ENCODE measurements at places on chromosomes 6 and 20.

GRCh38 chr6:158645064-158646022 lies 800 bp upstream of the DYNLT1 start:
- no peak for DNase-seq

DNA sequence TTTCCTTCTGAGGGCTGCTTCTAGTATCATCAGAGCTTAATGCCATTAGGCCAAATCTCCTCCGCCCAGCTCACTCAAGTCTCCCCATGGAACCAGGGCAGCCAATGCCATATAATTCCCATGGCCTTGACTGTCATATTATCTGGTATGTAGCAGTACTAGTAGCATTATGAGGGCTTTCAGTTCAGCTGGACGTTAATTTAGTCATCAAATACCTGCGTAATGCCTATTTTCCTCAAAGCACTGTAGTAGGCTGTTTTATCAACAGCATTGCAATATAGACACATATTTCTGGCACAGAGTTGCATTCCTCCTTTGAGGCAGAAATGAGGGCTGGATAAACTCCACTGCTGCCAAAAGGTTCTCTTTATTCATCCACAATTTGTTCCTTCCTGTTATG lies 1.7 kb downstream of the KCTD20 start:
- DNase-seq = no peak

DNA sequence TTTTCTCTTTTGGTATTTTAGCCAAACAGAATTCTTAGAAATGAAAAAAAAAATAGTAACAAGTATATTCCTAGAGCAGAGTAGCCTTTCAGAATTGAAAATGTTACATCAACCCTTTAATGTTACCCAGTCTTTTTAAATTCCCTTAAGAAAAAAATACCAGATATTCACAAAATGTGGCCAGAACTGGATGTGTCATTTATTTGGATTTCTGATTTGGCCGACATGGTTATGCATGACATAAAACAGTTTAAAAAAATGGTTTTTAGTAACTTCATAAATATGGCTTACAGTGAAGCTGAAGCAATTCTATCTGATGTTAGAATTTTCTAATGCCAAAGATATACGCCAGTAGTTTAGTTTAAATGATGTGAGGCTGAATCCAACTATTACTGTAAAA lies 112.0 kb downstream of the ATXN1 start:
- no peak for DNase-seq

DNA sequence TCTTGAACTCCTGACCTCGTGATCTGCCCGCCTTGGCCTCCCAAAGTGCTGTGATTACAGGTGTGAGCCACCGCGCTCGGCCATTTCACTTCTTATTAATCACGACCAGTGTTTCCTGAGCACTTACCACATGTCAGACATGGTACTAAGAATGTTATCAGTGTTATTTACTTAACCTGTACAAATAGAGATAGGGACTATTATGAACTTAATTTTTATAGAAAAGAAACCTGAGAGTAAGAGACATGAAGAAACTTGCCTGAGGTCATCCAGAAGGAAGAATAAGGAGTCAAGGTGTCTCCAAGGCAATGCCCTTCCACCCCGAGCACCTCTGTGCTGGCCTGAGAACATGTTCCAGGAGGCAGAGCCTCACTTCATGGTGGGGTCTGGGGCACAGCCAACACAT lies 29.3 kb upstream of the EZR start:
- DNase-seq = no peak

GRCh38 chr6:5034328-5034727 lies 30.5 kb upstream of the RPP40 start:
- DNase-seq = no peak

DNA sequence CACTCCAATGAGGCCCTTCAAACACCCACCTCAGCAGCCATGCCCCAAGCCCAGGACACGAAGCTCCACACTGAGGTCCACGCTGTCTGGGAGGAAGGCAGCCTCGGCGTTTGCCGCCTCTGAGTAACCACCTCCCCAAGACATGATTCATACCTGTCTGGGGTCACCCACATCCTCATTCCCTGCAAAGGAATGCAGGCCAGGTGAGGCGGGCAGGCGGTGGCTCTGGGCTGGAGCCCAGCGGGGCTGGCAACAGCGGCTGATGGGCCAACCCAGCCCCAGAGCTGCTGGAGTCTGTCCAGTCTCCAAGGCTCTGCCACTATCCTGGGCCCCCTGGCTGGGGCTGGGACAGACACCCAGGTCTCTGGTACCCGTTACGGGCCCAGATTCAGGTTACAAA lies 14.8 kb downstream of the PMEPA1 start:
- DNase-seq = no peak

DNA sequence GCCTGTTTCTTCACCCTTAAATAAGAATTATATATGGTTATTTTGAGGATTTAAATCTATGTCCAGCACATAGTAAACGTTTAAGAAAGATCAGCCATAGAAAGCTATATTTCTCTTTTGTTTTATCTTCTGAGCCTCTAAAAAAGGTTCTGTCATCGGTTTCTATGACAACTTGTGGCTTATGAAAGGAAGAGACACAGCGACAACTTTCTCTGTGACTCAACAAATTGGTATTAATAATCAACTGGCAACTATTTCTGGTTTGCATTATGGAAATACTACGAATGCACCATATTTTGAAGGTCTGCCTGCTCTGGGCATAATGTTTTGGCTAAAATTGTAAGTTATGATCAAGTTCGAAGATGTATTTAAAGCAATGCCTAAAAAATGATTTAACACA lies 751.0 kb downstream of the CD109 start:
- DNase-seq = no peak

DNA sequence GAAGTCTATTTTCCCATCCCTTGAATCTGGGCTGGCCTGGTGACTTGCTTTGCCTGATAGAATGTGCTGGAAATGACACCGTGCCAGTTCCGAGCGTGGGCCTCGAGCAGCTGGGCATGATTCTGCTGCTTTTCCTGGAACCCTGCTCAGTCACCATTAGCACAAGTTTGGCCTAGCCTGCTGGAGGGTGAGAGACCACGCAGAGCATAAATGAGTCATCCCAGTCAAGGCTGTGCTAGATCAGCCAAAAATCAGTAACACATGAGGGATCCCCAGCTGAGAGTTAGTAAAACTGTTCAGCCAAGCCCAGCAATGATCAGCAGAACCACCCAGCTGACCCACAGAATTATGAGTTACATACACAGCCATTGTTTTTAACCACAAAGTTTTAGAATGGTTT lies 74.8 kb upstream of the TOP1 start:
- DNase-seq = no peak

- DNase-seq = no peak
Measured at GRCh38 chr6:14088600-14089192, 28.9 kb upstream of the CD83 start.

Data from stimulated activated CD8-positive, alpha-beta memory T cell treated with anti-CD3 and anti-CD28 coated beads, Interleukin-7, amount 100 ng/mL, for 24 hours (primary cell).